ENCODE measurements at places on chromosomes 1 and 21.

GRCh38 chr1:5847013-5847659, 145.1 kb downstream of the NPHP4 start:
- H3K4me3 ChIP-seq = no peak overlapping the region
- no peaks in the 10 kb centered on the region for H3K36me3 ChIP-seq
- H3K4me1 ChIP-seq = peaks cover 2% of the 10 kb centered on the region
- H3K27me3 ChIP-seq = peaks cover 15% of the 10 kb centered on the region

DNA sequence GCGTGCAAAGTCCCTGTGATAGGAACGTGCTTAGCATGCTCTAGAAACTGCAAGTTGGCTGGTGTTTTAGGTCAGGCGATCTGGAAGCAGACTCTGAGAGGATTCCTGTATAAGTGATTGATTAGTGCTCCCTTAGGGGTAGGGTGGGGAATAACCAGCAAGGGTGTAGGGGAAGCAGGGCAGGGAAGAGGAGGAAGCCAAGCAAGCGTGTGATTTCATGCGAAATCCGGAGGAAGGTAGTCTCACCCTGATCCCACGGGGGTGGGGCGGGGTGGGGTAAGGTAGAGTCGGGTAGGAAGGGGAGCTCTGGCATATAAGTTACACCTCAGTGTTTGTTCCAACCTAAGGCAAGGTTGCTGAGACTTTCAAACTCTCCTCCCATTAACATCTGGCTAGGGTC, 24.9 kb upstream of the CTPS1 start:
- DNase-seq = no peak
- no peak overlapping the region for H3K4me3 ChIP-seq
- peaks cover 23% of the 10 kb centered on the region for H3K4me1 ChIP-seq
- no peaks in the 10 kb centered on the region for H3K36me3 ChIP-seq
- H3K27ac ChIP-seq = no peak overlapping the region

GRCh38 chr1:170765279-170765678, 101.3 kb downstream of the PRRX1 start:
- H3K4me1 ChIP-seq = no peaks in the 10 kb centered on the region
- no peak overlapping the region for H3K27ac ChIP-seq
- H3K36me3 ChIP-seq = no peaks in the 10 kb centered on the region
- H3K27me3 ChIP-seq = no peaks in the 10 kb centered on the region

DNA sequence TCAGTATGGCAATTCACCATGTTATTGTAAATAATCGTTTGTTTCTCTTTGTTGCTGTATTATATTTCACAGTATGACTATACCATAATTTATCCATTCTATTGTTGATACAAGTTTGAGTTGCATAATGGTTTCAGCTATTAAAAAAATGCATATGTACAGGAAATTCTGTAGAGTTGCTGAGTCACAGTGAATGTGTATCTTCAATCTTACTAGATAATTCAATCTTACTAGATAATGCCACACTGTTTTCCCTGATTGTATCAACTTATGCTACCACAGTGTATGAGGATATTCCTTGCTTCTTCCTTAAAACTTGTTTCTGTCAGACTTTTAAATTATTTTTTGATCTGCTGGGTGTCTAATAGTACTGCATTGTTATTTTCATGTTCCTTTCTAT, 3.5 kb upstream of the COA6 start:
- H3K27me3 ChIP-seq = no peaks in the 10 kb centered on the region
- peaks cover 2% of the 10 kb centered on the region for H3K36me3 ChIP-seq
- no peak for DNase-seq
- H3K4me3 ChIP-seq = no peak overlapping the region

- H3K4me1 ChIP-seq = no peaks in the 10 kb centered on the region
- no peak overlapping the region for H3K4me3 ChIP-seq
- H3K27me3 ChIP-seq = no peaks in the 10 kb centered on the region
Observed at GRCh38 chr1:95042286-95042685, 30.5 kb downstream of the ALG14 start.
